Hippocampal formation (tissue), 2 donors: ENCODE measurements at places on chromosomes 5 and 9.

GRCh38 chr5:18797222-18797621, 1163.0 kb downstream of the TAF11L14 start:
- DNase-seq, result no peak

- DNase-seq, result no peak
These were observed 21.5 kb downstream of the VAV2 start for GRCh38 chr9:133970581-133971058.

GRCh38 chr5:73654171-73654811, 28.3 kb downstream of the ARHGEF28 start:
- DNase-seq, result no peak

- DNase-seq, result peak; percentile 31
These were observed 263.2 kb downstream of the COX7C start for GRCh38 chr5:86880785-86881492.

GRCh38 chr5:137605411-137605810, 106.3 kb upstream of the SPOCK1 start:
- peak; percentile 43 for DNase-seq

GRCh38 chr5:84032324-84032723, 311.7 kb upstream of the HAPLN1 start:
- no peak for DNase-seq

- DNase-seq, result peak; percentile 65
These were observed 36.2 kb downstream of the SH3PXD2B start for GRCh38 chr5:172417983-172418630.

GRCh38 chr9:29511680-29512079, 1938.4 kb upstream of the C9orf72 start:
- DNase-seq, result no peak

DNA sequence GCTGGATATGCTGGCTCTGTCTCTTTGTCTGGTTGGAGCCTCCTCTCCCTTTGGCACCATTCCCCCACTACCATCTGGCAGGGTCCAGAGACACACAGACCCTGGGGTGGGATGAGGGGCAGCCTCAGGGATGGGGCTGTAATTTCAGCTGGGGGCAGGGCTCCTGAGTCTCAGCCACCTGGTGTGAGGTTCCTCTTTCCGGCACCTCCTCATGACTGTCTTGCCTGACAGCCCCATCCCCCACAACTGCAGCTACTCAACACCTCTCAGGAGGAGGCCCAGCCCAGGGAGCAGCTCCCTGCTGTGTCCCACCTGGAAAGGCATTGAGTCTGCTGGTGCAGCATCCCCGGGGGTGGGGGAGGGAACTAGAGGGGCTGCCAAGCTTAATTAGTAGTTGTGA, 11.7 kb upstream of the RPS14 start:
- no peak for DNase-seq

DNA sequence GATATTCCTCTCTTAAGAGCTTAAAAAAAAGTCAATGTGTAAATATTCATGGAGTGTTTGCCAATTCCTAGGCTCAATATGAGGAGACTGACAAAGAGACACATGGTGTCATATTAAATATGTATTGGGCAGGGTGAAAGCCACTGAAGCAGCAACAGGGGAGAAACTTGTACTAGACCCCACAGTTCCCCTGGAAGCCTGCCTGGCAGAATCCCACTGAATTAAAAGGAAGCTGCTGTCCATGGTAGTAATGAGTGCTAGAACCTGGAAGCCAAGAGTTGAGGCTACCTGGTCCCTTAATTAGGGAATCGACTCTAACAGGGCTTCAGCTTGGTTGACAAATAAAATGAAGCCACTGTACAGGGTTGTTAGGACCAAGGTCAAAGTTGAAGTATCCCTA, 129.4 kb upstream of the GPR151 start:
- DNase-seq, result no peak

- DNase-seq, result no peak
These were observed 290.0 kb downstream of the ARRDC3 start for GRCh38 chr5:91092859-91093783.

- no peak for DNase-seq
These were observed 305.0 kb downstream of the RAB3C start for GRCh38 chr5:58887721-58888409.

DNA sequence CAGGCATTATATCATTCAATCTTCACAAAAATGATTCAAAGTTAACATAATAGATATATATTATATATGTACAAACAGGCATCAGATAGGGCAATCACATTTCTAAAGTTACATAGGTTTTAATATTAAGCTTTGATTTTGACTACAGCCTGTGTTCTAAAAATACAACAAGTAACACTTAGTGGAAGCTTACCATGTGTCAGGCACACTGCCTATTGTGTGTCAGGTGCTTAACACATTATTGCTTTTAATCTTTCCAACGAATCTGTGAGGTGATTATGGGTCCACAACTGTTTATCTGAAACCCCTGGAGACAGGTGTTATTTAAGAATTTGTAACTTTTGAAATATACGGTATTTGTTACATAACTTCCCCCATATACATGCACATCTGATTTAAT, 25.2 kb downstream of the FBN2 start:
- DNase-seq, result no peak

- DNase-seq, result no peak
These were observed 25.9 kb upstream of the ECM2 start for GRCh38 chr9:92561374-92562330.

GRCh38 chr5:81895307-81895706, 76.5 kb upstream of the ATG10 start:
- no peak for DNase-seq

DNA sequence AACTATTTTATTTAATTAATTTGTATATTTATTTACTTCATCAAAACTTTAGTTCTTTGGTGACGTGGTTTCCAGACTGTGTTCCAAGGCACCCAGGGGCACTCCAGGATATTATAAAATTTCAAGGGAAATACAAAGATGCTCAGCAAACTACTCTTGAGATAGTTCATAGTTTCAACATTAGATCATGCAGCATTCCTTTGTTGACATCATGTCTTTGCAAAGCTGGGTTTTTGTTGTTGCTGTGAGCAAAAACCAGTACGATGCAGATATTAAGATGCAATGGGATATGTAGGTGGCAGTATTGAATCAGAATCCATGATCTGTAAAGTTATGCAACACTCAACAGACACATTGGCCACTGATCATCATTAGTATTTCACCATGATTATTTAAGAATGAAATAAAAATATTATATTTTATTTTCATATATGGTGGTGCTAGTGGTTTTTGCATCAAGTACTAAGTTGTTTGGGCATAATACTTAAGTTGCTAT, 219.7 kb downstream of the ADCY2 start:
- no peak for DNase-seq

GRCh38 chr5:74275171-74275992, 365.1 kb downstream of the ENC1 start:
- DNase-seq, result no peak

GRCh38 chr9:109506097-109506712, 8.1 kb upstream of the PTPN3 start:
- no peak for DNase-seq

DNA sequence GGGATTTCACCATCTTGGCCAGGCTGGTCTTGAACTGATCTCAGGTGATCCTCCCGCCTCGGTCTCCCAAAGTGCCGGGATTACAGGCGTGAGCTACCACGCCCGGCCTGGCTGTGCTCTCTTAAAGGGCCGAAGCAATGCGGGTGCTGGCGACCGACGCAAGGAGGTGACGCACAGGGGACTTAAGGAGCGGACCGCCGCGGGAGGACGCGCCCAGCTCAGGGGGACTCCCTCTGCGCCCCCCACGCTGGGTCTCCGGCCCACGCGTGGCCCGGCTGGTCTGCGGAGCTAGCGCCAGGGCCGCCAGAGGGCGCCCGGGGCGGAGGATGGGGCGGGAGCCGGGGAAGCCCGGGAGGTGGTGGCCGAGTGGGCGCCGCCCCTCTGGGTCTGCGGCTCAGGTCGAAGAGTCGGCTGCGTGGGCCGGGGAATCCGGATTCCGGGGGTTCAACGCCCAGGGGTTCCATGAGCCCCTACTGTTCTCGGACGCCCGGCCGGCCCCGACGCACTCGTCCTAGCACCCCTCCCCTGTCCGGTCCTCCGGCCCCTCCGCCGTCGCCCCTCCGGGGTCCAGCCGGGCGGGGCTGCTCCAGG, 502 bp upstream of the CERCAM start:
- DNase-seq, result no peak

- DNase-seq, result no peak
These were observed 47.0 kb downstream of the UBE2QL1 start for GRCh38 chr5:6495433-6496206.

GRCh38 chr9:133950629-133951111, 41.5 kb downstream of the VAV2 start:
- no peak for DNase-seq

DNA sequence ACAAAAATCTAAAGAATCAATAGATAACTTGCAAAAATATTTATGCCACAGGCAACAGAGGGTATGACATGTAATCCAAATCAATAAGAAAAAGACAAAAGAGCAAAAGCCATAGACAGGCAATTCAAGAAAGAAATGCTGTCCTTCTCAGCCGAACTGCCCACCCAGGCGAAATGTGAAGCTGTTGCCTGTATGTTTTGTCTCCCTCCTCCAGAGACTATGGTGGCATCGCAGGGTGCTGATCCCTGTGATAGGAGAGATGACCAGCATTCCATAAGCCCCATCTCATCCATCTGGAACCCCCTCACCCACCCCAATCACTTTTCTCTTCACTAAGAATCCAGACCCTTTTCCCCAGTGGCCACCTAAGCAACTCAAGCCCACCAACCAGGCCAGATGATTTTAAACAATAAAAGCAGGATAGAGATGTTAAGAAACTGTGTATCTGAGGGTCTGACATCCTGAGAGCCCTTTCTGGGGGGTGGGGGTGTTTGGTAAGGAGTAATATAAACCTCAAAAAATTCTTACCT, 5.3 kb upstream of the ACSL6 start:
- no peak for DNase-seq

GRCh38 chr5:133637206-133637605, 24.9 kb upstream of the FSTL4 start:
- DNase-seq, result no peak

GRCh38 chr9:15007698-15008097, 97.5 kb upstream of the FREM1 start:
- no peak for DNase-seq

GRCh38 chr9:95147452-95148207, 169.9 kb downstream of the FANCC start:
- DNase-seq, result no peak

DNA sequence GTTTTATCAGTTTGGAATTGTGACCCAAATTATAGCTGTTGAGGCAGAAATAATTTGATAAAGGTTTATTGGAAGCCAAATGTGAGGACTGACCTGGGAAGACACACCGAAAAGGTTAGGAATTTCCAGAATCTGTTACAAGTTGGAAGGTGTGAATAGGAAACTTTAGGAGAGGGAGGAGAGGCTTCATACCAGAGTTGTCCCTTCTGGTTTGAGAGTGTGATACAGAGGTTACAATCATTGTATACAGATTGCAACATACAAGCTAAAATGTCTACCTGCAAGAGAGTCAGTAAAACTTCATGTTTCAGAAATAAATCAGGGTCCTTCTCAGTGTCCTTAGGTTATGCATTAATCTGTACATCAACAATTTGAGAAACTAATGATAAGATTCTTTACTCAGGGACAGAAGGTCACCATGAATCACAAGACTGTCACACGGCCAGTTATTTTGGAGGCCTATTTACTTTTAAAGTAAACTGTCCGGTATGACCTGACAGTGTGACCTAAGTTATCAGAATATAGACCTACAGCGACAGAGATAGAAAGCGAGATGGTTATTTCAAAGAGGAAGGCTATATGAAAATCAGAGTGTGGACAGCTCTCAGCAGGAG, 204.9 kb upstream of the CTNND2 start:
- DNase-seq, result no peak

- DNase-seq, result no peak
These were observed 64.4 kb downstream of the PPARGC1B start for GRCh38 chr5:149794487-149794971.

DNA sequence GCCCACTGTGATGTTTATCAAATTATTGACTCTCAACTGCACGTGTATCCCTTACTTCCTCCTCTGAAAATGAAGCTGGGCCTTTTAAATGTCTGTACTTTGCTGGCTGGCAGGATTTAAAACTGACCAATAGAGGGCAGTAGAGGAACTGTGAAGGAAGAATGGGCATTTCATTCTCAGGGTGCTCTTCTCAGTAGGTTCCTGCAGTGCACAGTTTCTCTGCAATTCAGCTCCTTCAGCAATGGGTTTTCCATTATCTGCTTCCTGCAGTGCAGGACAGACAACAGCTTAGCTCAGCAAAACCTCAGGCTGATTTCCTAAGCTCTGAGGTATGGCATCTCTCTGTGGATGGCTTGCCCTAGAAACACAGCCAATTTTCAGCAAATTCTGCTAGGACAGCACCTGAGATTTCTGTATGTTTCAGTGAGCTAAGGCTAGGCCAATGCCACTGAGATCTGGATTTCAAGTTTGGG, 298.4 kb upstream of the PRDM9 start:
- peak; percentile 21 for DNase-seq

DNA sequence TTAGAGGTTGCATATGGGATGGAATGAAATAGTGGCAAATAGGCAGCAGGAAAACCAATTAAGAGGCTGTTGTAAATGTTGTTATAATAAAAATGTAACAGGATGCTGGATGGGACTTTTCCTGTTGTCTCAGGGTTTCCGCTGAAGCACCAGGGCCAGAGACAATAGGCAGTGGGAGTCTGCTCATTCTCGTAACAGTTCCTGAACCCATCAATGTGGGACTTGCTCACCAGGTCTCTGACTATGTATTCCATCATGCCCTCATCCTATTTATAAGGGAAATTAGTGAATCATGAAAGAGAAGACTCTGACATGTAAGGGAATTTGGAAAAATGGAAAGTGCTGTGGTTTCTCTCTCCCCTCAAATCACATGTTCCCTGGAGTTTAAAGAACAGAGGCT, 23.5 kb upstream of the SSBP2 start:
- DNase-seq, result no peak

DNA sequence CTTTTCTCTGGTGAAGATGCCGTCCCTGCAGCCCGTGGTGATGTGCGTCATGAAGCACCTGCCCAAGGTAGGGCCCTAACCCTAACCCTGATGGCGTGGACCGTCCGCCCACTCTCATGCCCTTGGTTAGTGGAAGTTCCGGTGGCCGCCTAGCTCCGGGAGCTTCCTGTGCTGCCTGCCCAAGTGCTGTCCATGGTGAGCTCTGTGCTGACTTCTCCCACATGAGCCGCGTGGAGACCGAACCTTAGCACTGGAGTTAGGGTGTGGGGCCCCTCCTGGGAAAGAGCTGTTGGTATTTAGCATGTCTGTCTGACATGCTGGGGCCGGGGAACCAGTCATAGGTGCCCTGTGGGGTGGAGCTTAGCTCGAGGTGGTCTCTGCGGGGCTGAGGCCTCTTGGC, 1.2 kb downstream of the NELFB start:
- DNase-seq, result no peak

- DNase-seq, result peak; percentile 28
These were observed 353 bp downstream of the SH3PXD2B start for GRCh38 chr5:172453986-172454357.

DNA sequence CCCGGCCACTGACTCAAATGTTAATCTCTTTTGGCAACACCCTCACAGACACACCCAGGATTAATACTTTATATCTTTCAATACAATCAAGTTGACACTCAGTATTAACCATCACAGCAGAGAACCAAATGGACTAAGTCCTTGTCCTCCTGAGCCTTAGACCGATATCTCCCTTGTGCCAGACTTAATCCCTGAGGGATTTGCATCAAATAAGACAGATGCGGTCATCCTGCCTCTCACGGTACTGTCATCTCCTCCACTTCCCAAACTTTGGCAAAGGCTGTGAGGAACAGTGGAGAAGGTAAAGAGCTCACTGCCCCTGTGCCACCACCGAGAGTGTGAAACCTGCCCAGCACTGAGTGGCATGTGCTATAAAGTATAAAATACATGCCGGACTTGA, 6.5 kb upstream of the PRRC2B start:
- DNase-seq, result no peak
